ENCODE measurements at places on chromosomes 7 and 10.

DNA sequence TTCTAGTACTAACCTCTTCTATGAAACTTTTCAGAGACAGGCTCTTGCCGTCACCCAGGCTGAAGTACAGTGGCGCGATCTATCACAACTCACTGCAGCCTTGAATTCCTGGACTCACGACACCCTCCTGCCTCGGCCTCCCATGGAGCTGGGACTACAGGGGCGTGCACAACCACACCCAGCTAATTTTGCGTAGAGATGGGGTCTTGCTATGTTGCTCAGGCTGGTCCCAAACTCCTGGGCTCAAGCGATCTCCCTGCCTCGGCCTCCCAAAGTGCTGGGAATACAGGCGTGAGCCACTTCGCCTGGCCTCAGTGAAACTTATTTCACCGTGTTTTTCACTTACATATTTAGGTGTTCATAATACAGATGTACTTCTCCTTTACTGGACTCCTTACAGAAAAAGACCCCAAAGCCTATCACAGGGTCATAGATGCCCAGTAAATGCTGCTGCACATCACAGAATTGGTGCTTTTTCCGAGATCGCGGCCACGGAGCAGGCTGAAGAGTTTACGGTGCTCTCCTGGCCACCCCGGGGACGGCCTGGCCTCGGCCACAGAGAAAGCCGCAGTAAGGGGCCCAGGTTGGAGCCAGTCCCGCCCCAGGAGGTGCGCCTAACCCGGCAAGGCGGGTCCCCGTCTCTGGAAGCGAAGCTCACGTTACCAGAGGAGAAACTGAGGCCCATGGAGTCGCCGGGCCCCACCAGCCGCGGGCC is 595 bp downstream of the TBL2 start:
- no peak for DNase-seq

- DNase-seq, result no peak
These were observed 20.5 kb upstream of the COL1A2 start for GRCh38 chr7:94374231-94374630.

DNA sequence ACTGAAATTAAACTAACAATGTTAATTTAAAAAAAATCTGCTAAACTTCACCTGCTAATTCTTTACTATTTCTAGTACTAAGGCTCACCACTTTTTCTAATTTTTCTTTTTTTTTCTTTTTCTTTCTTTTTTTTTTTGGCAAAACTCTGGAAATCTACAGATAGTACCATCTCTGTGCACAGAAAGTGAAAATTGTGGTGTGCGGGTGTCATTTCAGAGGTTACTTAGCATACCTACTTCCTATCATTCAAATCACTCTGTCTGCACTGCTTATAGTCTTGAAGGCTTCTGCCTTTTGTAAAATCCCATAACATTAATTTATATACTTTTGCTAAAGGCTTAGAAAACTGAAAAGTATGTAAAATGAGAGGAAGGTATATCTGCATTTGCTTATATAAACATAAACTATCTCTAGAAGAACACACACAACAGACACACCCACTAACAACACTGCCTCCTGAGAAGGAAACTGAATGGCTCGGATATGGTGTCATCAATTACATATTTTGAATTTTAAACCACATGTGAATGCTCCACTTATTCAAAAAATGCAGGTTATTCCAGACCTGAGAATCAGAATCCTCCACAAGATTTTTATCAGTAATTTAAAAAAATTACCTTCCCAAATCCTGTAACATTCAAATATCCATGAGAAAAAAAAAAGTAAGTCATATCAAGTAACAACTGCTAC is 229.5 kb downstream of the PARD3 start:
- no peak for DNase-seq

GRCh38 chr7:28686418-28686800 is 271.7 kb downstream of the TRIL start:
- DNase-seq, result no peak

DNA sequence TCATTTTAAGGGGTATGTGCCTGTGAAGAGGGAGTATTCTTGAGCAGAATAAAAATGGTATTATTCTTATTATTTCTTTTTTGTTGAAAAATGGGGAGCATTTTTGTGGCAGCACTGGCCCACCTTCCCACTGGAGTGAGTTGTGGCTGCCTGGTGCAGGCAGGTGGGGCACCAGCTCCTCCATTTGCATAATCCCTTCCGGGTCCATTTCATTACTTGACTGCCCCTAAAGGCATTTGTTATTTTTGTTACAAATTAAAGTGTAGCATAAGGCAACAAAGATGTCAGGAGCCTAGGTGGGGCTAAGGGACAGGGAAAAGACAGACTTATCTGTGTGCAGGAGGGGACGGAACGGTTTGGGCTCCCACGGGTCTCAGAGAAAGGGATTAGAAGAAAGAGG is 26.8 kb downstream of the GOLGA7B start:
- no peak for DNase-seq

- no peak for DNase-seq
These were observed 175.2 kb downstream of the GRM3 start for GRCh38 chr7:86818903-86819302.

DNA sequence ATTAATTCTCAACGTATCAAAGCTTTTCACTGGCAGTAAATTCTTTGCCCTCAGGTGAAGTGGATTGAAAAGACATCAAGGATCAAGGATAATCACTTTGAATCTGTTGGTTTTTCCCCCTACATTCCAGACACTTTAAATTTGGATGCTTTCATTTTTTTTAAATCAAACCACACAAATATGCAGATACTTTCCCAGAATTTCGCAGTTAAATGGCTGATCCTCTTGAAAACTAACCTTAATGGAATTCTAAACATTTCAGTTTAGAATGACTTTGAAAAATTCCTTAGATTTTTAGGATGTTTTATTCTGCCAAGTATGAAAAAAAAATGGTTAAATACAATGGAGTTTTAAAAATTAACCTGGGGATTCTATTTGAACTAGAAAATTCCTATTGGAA is 325.9 kb downstream of the GFRA1 start:
- no peak for DNase-seq
